ENCODE measurements at places on chromosomes 1 and 21.

- H3K4me1 ChIP-seq: peaks cover 21% of the 10 kb centered on the region
- DNase-seq: no peak
- H3K36me3 ChIP-seq: no peaks in the 10 kb centered on the region
- no peak overlapping the region for H3K4me3 ChIP-seq
These were observed 7.7 kb downstream of the POU3F1 start for GRCh38 chr1:38038861-38039260.

- H3K4me1 ChIP-seq: no peaks in the 10 kb centered on the region
- DNase-seq: no peak
- H3K36me3 ChIP-seq: no peaks in the 10 kb centered on the region
These were observed 73.0 kb downstream of the SWT1 start for GRCh38 chr1:185229981-185230380.

GRCh38 chr1:220754212-220754917 lies 6.2 kb downstream of the MTARC2 start:
- H3K4me1 ChIP-seq: no peaks in the 10 kb centered on the region
- DNase-seq: no peak
- H3K4me3 ChIP-seq: no peak overlapping the region
- H3K27ac ChIP-seq: no peak overlapping the region
- H3K36me3 ChIP-seq: no peaks in the 10 kb centered on the region
- no peaks in the 10 kb centered on the region for H3K27me3 ChIP-seq

DNA sequence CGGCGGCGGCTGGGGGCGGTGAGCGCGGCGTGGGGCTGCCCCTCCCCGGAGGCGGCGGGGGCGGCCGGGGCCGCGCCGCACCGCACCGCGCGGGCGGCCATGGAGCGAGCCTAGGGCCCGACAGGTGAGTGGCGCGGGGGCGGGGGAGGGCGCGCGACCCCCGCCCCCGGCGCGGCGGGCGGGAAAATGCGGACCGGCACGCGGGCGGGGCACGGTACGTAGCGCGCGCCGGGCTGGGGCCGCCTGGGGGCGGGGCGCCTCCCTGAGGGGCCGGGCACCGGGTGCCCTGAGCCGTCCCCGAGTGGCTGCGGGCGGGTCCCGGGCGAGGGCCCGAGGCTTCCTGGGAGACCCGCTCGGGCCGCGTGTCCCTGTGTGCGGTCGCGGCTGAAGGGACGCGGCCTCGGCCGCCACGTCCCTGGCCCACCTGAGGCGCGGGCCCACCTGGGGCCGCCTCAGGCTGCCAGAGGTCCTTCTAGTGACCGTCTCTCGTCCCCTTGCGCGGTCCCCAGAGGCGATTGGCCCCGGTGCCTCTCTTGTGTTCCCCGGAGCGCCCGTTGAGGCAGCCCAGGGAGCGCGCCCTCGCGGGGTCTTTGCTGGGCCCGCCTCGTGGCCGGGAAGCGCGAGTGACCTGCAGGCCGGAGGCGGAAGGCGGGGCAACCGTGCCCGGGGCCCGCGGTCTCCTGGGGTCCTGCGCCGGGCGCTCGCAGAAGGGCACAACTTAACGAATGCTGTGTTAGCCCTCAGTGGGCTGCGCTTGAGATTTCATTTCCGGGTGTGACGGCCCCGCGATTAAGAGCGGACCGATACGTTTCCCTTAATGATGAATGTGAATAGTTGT lies 500 bp downstream of the FAM20B start:
- peak overlapping the region; percentile 65 for H3K4me3 ChIP-seq
- H3K36me3 ChIP-seq: no peaks in the 10 kb centered on the region
- no peaks in the 10 kb centered on the region for H3K27me3 ChIP-seq
- peaks cover 19% of the 10 kb centered on the region for H3K4me1 ChIP-seq
- DNase-seq: no peak

DNA sequence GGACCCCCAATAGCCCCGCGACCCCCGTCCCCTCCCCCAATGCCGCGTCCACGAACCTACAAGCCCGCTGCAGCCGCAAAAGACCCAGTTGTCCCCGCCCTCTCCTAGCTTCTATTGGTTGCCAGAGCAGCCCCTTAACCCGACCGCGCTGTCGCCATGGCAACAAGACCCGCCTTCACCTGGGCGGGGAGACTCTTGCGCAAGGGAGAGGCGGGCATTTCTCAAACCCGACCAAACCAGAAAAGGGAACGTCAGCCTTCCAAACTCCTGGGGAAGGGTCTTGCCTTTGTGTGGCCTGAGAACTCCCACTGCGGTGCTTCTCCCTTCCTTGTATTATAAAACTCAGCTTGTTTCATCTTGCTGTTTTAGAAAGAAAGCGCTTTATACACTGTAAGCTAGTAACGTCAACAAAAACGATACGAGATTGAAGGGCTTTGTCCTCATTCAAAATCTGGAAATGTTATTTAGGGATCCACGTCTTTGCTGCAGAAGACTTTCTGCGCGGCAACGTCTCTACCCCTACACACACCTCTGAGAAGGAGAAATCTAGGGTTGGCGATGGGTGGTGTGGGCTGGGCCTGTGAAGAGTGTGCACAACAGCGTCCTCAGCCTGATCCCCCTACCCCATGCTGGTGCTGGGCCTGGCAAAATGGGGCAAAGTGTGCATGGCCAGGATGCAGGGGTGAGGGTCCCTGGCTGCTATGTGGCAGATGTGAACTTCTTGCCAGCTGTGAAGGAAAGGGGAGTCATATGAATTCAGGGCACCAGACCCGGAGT lies at the start of gene TMEM9:
Gene TMEM9, minus strand, starts transcription at position 86 of the 777 bp plus-strand sequence. CDS start 551 bp downstream, outside the sequence.
- H3K36me3 ChIP-seq: peaks cover 5% of the 10 kb centered on the region
- H3K4me1 ChIP-seq: peaks cover 10% of the 10 kb centered on the region
- peak within 1 kb of the TSS; percentile 53 for H3K27ac ChIP-seq
- peaks cover 9% of the 10 kb centered on the region for H3K27me3 ChIP-seq
- peak; percentile 59 for DNase-seq

GRCh38 chr1:61241411-61241838 lies 159.1 kb downstream of the NFIA start:
- peak overlapping the region; percentile 47 for H3K4me3 ChIP-seq
- peaks cover 22% of the 10 kb centered on the region for H3K4me1 ChIP-seq
- H3K27me3 ChIP-seq: no peaks in the 10 kb centered on the region
- no peaks in the 10 kb centered on the region for H3K36me3 ChIP-seq

DNA sequence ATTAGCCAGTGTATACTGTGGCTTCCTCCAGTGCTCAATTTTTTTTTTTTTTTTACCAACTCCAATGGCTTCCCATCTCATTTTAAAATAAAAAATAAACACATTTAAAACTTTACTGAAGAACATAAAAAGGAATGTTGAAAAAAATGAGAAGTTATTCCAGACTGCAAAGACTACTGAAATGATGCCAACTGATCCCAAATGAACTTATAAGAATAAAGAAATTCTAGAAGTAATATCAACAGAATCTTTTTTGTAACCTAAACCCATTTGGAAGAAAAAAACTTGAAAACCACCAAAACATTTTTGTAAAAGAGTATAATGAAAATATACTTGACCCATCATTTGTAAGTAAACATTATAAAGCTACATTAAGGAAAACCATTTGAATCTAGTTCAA lies 129.4 kb downstream of the FAF1 start:
- H3K27ac ChIP-seq: no peak overlapping the region
- no peak overlapping the region for H3K4me3 ChIP-seq
- no peaks in the 10 kb centered on the region for H3K4me1 ChIP-seq
- H3K27me3 ChIP-seq: no peaks in the 10 kb centered on the region
- DNase-seq: no peak

DNA sequence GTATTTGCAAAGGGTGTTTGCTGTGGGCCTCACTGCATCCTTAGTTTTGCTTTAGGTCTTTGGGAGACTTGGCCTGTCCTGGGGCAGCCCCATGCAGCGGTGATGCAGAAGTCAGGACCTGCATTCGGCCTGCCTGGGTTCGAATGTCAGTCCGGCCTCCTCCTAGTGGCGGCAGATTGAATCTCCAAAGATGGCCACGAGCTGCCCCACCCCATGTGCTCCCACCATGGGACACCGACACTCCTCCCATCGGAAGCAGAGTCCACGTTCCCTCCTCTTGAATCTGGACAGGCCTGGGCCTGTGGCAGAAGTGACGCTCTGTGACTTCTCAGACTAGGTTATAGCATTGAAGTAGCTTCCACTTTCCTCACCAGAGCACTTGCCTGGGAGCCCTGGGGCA lies 16.3 kb upstream of the NPPB start:
- H3K27ac ChIP-seq: no peak overlapping the region
- no peaks in the 10 kb centered on the region for H3K36me3 ChIP-seq
- no peak overlapping the region for H3K4me3 ChIP-seq
- H3K4me1 ChIP-seq: no peaks in the 10 kb centered on the region
- H3K27me3 ChIP-seq: peaks cover 13% of the 10 kb centered on the region

GRCh38 chr1:3034162-3034561 lies 12.9 kb downstream of the ACTRT2 start:
- H3K36me3 ChIP-seq: no peaks in the 10 kb centered on the region
- H3K4me1 ChIP-seq: no peaks in the 10 kb centered on the region
- DNase-seq: no peak
- no peak overlapping the region for H3K4me3 ChIP-seq
- no peaks in the 10 kb centered on the region for H3K27me3 ChIP-seq

- no peak for DNase-seq
- H3K4me1 ChIP-seq: peaks cover 15% of the 10 kb centered on the region
- H3K36me3 ChIP-seq: no peaks in the 10 kb centered on the region
- no peak overlapping the region for H3K4me3 ChIP-seq
These were observed 105.2 kb downstream of the NFIA start for GRCh38 chr1:61187352-61188086.

GRCh38 chr21:38491536-38491935 lies 6.7 kb downstream of the ERG start:
- no peak overlapping the region for H3K4me3 ChIP-seq
- no peaks in the 10 kb centered on the region for H3K36me3 ChIP-seq
- H3K27me3 ChIP-seq: no peaks in the 10 kb centered on the region
- no peak overlapping the region for H3K27ac ChIP-seq
- DNase-seq: no peak
- peaks cover 24% of the 10 kb centered on the region for H3K4me1 ChIP-seq

GRCh38 chr21:39176271-39176709 lies 7.0 kb downstream of the PSMG1 start:
- H3K27ac ChIP-seq: no peak overlapping the region
- no peak for DNase-seq
- H3K4me1 ChIP-seq: no peaks in the 10 kb centered on the region
- peaks cover 14% of the 10 kb centered on the region for H3K36me3 ChIP-seq
- no peaks in the 10 kb centered on the region for H3K27me3 ChIP-seq
- H3K4me3 ChIP-seq: no peak overlapping the region

GRCh38 chr1:20071416-20071815 lies 1.4 kb downstream of the PLA2G5 start:
- no peak overlapping the region for H3K4me3 ChIP-seq
- H3K27me3 ChIP-seq: peaks cover 5% of the 10 kb centered on the region
- no peaks in the 10 kb centered on the region for H3K36me3 ChIP-seq
- no peak overlapping the region for H3K27ac ChIP-seq
- no peak for DNase-seq
- H3K4me1 ChIP-seq: no peaks in the 10 kb centered on the region

DNA sequence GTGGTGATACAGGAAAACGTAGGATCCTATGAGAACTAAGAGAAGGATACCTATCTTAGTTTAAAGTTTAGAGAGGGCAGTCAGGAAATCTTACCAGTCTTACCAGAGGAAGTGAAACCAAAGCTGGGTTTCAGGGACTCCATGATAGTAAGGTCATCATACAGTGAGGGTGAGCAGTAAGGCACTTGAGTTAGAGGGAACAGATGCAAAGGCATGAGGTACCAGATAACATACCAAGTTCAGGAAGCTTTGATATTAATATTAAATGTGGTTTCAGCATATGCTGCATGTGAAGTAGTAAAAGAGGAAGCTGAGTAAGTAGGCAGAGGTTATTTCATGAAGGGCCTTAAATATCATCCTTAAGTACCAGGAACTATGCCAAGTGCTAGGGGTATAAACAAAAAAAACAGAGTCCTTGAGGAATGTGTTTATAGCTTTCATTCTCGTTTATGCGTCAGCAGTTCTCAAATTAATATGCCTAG lies 16.9 kb downstream of the ATG4C start:
- no peak overlapping the region for H3K27ac ChIP-seq
- no peaks in the 10 kb centered on the region for H3K36me3 ChIP-seq
- no peaks in the 10 kb centered on the region for H3K4me1 ChIP-seq
- no peak for DNase-seq
- no peak overlapping the region for H3K4me3 ChIP-seq

- H3K4me3 ChIP-seq: no peak overlapping the region
- H3K27ac ChIP-seq: no peak overlapping the region
- no peaks in the 10 kb centered on the region for H3K27me3 ChIP-seq
- no peaks in the 10 kb centered on the region for H3K4me1 ChIP-seq
- no peaks in the 10 kb centered on the region for H3K36me3 ChIP-seq
These were observed 20.4 kb upstream of the FHAD1 start for GRCh38 chr1:15226388-15227255.

- no peaks in the 10 kb centered on the region for H3K27me3 ChIP-seq
- peaks cover 4% of the 10 kb centered on the region for H3K36me3 ChIP-seq
- H3K4me3 ChIP-seq: no peak overlapping the region
- H3K27ac ChIP-seq: no peak overlapping the region
- DNase-seq: no peak
- no peaks in the 10 kb centered on the region for H3K4me1 ChIP-seq
These were observed 73.4 kb upstream of the NEK2 start for GRCh38 chr1:211748810-211749209.

DNA sequence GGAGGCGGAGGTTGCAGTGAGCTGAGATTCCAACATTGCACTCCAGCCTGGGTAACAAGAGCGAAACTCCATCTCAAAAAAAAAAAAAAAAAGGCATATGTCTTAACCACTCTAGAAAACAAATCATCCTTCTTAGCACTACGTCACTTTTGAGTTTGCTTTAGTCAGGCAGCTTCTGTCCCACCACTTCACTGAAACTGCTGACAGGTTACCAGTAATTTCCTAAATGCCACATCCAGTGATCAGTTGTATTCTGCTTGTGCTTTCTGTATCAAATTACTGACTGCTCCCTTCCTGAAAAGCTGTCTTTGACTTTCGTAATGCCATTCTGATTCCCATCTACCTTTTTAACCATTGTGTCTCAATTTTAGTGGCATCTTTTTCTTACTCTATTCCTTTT lies 21.7 kb downstream of the RCOR3 start:
- no peak overlapping the region for H3K4me3 ChIP-seq
- H3K4me1 ChIP-seq: no peaks in the 10 kb centered on the region
- H3K27ac ChIP-seq: no peak overlapping the region
- peaks cover 13% of the 10 kb centered on the region for H3K36me3 ChIP-seq
- no peak for DNase-seq

DNA sequence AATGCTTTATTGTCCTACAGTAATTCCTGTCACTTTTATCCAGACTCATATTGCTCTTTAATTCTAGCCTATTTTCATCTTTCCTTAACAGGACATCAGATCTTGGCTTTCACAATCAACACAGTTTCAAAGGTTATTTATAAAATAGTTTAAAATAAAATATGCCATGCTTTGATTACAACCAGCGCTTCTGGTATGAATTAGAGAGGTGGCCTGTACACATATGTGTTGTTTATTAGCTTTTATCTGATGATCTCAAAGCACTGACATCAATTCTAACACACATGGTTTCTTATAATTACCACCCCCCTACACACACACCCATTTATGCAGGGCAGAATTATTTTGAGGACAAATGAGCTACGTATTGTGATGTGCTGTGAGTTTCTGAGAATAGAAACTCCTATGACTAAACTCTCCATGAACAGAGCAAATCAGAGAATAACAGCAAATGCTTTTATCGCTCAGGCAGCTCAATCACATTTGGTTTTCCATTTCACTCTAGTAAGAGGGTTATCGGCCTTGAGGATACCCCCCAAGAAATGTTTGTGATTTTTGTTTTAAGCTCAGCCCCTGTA lies 18.0 kb downstream of the CD247 start:
- no peak overlapping the region for H3K27ac ChIP-seq
- no peak overlapping the region for H3K4me3 ChIP-seq
- H3K36me3 ChIP-seq: no peaks in the 10 kb centered on the region
- no peaks in the 10 kb centered on the region for H3K4me1 ChIP-seq
- DNase-seq: no peak
- peaks cover 20% of the 10 kb centered on the region for H3K27me3 ChIP-seq
